ENCODE measurements at places on chromosomes 3 and 15. TPM values are rescaled to one million over a fixed set of nuclear protein-coding genes. Genes with fewer than 3 reads are reported as not detected.

Gene KNL1
- total RNA-seq: 21.4 TPM

Gene LMCD1
- 6.0 TPM for total RNA-seq

Gene TRPM1
- total RNA-seq: 1.9 TPM

Gene TMC3
- 0.35 TPM for total RNA-seq

Gene NMNAT3
- total RNA-seq: 0.66 TPM

Gene ROBO2
- total RNA-seq: 47.7 TPM

Gene PEX11A
- 14.0 TPM for total RNA-seq

Gene GHSR
- not detected for total RNA-seq

Gene DNASE1L3
- 0.31 TPM for total RNA-seq

Gene CTXN2
- total RNA-seq: 0.29 TPM

DNA sequence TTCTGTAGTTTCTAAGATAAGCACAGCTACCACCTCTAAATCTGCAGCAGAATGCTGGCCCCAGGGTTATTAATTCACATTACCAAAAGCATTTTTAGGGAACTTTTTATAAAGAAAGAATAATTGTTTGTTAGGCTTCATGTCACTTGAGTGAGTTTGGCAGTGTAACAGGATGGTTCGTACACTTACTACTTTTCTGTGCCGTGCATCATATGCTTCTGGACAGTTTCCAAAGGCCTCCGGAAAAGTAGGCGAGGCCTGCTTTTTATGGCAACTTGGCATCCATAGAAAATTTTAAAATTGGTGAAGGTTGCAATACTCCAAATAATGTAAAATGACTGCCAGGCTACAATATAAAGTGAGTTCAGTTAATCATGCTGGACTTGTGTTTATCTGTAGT lies 30.0 kb downstream of the NIPA2 start:
- no peak for ATAC-seq

GRCh38 chr15:55357774-55358173 lies 38.8 kb downstream of the PIGB start:
- ATAC-seq: peak; percentile 97

- ATAC-seq: no peak
These were observed 72.9 kb downstream of the RBMS3 start for GRCh38 chr3:29353807-29354206.

GRCh38 chr3:152518346-152518745 lies 249.6 kb downstream of the MBNL1 start:
- no peak for ATAC-seq

GRCh38 chr15:84721371-84721770 lies 5.4 kb upstream of the SEC11A start:
- ATAC-seq: no peak

DNA sequence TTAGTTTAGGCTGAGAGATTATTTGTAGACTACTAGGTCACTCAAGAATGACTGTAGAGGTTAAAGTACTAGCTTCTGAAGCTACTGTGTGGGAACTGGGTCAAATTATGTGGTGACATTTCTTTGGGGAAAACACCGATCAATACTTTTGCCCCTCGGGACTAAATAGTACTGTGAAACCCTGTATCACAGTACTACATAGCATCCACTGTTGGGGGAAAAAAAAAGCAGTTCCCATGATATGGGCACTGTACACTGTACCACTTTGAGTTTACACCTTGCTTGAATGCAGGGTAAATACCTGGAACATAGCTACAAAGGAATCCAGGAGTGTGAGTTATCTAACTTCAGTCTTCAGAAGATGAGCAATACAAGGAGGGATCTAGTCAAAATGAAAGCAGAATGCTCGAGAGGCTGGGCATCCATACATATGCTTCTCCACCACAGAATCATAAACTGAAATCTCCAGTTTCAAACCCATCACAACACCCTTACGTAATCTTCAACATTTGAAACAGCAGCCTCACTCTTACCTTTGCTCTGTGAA lies 311.4 kb downstream of the UNC13C start:
- no peak for ATAC-seq

DNA sequence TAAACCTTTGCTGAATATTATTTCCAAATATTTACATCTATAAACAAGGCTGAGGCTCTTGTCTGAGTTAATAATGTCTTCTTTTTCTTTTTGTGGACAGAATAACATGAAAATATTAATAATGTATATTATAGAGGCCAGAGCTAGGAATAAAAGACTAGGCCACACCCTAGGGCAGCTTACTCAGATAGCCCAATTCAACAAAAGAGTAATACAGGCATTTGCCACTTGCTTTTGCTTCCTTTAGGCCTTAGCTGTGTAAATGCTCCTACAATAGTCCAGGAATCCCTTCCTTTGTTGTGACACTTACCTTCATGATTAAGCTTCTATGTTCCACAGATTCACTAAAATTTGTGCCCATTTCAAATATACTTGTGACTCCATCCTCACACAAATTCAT lies 16.5 kb downstream of the IMPG2 start:
- no peak for ATAC-seq

GRCh38 chr15:92571824-92572223 lies 83.8 kb downstream of the FAM174B start:
- no peak for ATAC-seq

GRCh38 chr15:69032703-69033373 lies 18.3 kb downstream of the NOX5 start:
- no peak for ATAC-seq

DNA sequence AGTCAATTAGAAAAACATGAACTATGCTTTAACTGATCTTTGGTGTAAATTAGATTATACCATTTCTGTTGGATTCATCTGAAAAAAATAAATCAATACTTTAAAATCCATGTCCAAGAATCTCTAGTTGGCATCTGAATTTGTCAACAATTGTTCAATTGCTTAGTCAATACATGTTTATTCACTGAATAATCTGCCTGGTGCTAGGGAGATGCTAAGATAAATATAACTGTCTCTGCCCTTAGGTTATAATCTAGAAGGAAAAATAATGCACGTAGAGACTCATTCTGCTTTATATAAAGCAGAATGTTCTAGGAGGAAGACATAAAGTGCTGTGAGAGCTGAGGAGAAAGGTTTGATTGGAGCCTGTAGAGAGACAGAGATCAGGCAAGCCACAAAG lies 537.2 kb upstream of the IL12A start:
- no peak for ATAC-seq

DNA sequence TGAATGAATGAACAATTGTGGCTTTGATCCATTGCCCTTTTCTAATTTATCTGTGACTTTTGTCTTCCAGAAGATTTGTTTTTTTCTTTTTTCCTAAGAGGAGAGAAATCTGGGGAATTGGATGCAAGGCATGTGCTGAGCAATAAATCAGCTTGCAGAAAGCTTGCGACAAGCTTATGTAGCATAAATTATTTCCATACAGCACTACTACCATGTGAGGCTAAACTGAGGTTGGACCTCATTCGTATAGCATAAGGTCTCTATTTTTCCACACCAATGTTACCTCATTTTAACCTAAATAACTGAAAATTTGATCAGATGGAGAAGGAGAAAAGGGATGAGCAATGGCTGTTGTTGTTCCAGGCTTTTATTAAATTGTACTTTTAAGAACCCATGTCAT lies 455.6 kb downstream of the TUSC7 start:
- ATAC-seq: no peak

- ATAC-seq: peak; percentile 94
These were observed 405.8 kb downstream of the IGSF11 start for GRCh38 chr3:118628704-118629341.

- ATAC-seq: no peak
These were observed 78.5 kb downstream of the ARNT2 start for GRCh38 chr15:80482696-80483095.

- ATAC-seq: no peak
These were observed 222.7 kb upstream of the NAALADL2 start for GRCh38 chr3:174636451-174636850.

DNA sequence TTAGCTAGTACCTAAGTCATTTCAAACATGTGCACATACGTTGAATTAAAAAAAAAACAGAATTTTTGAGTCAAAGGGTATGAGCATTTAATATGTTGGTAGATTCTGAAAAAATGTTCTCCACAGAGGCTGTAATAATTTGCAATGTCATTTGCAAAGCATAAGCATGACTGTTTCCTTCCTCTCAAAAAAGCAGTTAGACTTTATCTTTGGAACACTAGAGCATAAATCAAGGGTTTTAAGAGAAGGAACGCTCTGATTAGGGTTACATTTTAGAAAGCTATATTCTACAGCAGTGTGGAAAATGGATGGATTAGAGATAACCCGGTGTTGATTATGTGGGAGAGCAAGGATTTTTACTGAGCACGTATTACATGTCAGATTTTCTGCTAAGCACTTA lies 193.7 kb downstream of the WDR72 start:
- ATAC-seq: no peak

DNA sequence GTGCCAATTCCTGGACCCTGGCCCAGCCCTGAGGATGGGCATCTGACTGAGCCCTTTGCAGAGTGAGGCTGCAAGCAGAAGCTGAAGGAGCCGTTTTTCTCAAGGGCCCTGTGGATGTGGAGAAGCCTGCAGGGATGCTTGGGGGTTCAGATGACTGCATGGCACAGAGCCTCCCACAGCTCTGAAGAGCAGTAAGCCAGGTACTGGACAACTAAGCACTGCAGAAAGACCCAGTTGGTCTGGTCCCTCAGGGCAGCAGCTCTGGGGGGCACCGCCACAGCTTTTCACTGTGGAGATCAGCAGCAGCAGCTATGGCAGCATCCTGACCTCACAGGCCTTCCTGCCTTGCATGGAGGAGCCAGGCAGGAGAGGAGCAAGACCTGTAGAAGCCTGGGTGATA lies 67.6 kb downstream of the CRYGS start:
- ATAC-seq: no peak

DNA sequence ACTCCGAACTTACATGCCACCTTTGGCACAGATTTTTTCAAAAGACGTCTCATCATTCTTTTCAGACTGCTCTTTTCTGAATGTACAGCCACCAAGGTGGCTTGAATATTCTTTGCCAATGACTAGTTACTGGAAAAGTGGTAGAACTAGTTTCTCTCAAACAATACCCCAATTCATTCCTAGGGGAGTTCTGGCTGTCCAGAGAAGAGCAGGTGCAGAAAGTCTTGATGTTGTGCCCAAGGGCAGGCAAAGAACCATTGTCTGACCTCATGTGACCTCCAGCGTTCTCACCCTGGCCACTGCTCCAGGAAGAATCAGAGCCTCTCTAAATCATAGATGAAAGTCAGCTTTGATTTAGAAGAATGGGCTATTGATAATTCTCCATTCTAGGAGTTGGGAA lies 5.5 kb downstream of the LMOD3 start:
- ATAC-seq: no peak

- ATAC-seq: no peak
These were observed 80.0 kb downstream of the AAGAB start for GRCh38 chr15:67174446-67174845.

- ATAC-seq: no peak
These were observed 48.2 kb downstream of the TRIM42 start for GRCh38 chr3:140726066-140726465.

- peak; percentile 17 for ATAC-seq
These were observed 20.9 kb upstream of the FSTL1 start for GRCh38 chr3:120471643-120472042.

GRCh38 chr3:115698851-115699591 lies 75.7 kb downstream of the GAP43 start:
- peak; percentile 95 for ATAC-seq

GRCh38 chr15:98873441-98874218 lies 134.0 kb downstream of the PGPEP1L start:
- peak; percentile 72 for ATAC-seq

DNA sequence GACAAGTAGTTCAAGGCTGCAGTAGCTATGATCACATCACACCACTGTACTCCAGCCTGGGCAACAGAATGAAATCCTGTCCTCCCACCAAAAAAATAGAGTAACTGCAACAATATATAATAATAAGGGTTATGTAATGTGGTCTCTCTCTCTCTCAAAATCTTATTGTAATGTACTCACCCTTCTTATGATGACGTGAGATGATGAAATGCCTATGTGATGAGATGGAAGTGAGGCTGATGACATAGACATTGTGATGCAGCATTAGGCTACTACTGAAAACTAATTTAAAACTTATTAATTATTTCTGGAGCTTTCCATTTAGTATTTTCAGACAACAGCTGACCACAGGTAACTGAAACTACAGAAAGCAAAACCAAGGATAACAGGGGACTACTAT lies 27.4 kb downstream of the TASOR start:
- ATAC-seq: no peak

- no peak for ATAC-seq
These were observed 168.1 kb downstream of the NSMCE3 start for GRCh38 chr15:29101491-29101890.

- ATAC-seq: no peak
These were observed 20.8 kb upstream of the SLC7A14 start for GRCh38 chr3:170606675-170607074.

- no peak for ATAC-seq
These were observed 66.3 kb upstream of the BBX start for GRCh38 chr3:107456501-107456900.

GRCh38 chr3:54960082-54960481 lies 32.2 kb upstream of the LRTM1 start:
- ATAC-seq: peak; percentile 95

DNA sequence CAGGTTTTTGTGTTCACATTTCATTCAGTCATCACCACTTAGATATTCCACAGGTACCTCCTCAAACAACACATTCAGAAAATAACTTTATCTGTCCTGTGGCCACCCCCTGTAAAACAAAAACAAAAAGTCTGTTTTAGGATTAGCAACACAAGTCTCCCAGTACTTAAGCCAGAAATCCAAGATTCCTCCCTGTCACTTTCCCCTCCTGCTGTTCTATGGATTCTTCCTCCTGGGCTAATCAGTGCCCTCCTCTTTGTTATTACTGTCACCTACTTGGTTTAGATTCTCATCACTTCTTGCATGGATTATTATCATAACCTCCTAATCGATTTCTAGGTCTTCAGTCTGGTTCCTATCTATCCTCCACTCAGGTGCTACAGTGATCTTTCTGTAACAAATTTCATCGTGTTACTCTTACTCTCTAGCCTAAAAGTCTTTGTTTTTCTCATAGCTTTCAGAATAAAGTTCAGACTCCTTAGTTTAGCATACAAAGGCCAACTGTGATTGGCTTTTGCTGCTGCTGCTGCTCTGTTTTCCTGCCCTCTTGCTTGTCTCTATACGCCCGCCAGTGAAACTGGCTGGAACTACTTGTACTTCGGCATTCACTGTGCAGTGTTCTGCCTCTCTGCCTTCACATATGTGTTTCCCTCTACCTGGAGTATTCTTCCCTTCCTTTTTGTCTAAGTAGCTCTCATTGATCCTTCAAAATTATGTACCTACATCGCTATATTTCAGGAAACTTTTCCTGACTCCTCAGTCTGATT lies 32.2 kb downstream of the PPP2R3A start:
- ATAC-seq: no peak

DNA sequence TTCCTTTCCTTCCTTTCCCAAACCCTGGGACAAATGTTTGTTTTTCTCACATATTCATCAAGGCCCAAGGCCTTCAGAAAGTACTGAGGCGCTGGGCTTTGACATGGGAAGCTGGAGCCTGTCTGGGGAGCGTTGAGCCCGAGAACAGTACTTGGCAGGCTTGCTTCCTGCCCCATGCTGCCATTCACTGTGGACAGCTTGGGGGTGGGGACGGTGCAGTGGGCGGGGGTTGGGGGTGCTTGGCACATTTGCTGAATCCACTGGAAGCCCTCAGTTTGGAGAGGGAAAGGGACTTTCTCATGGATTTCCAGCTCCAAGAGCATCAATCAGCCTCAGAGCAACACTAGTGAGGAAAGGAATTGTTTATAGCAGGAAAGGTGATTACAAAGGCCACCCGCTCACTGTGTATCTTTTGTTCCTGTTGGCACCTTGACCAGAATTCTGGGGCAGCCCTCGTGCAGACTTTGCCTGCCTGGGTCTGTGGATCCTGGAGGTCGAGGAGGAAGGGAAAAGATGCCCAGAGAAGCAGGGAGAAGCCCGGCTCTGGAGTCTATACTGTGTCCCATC lies 199.8 kb upstream of the RGMA start:
- peak; percentile 71 for ATAC-seq

GRCh38 chr15:66566963-66567531 lies 1.2 kb upstream of the LCTL start:
- peak; percentile 93 for ATAC-seq
